Stimulated activated CD8-positive, alpha-beta memory T cell treated with anti-CD3 and anti-CD28 coated beads, Interleukin-12 subunit alpha, Interleukin-12 subunit beta, amount 100 ng/mL, for 1 hour (primary cell): ENCODE measurements at places on chromosomes 12 and 14.

DNA sequence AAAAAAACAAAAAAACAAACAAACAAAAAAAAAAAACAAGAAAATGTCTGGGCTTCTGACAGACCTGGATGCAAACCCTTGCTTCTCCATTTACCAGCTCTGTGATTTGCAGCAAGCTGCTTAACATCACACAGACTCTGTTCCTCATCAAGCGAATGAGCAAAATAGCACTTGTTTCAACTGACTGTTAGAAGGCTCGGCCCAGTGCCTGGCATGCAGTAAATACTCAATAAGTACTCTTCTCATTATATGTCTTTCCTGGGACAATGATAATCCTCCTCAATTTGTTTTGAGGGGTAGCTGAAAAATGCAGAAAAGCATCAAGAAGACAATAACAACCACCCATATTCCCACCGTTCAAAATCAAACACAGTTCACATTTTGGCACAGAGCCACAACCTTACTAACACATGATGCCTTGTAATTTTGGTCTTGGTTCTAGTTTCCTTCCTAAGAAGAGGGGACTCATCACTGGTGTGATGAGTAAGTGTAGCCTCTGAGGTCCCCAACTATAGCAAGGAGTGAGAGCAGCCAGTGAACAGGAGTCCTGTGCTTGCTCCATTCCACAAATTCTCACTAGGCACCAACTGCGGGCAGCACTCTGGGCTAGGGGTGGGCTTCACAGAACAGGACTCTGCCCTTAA is 60.4 kb downstream of the TTC7B start:
- no peak for DNase-seq

DNA sequence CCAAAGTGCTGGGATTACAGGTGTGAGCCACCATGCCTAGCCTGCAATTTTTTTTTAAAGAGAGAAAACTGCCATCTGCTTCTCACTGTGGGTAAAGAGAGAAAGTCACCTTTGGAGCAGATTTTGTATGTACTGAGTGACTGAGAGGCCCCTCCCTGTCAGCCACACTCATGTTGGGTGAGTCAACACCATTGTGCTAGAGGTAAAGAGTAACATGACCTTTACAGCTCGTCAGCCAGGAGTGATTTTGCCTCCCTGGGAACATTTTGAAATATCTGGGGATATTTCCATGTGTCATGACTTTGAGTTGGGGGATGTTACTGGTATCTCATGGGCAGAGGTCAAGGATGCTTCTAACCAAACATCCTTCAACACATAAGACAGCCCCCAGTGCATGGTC is 115.2 kb downstream of the KSR2 start:
- DNase-seq = no peak

- no peak for DNase-seq
Observed at GRCh38 chr12:2009623-2010022, 5.4 kb upstream of the DCP1B start.

GRCh38 chr12:120100630-120101029 is 15.9 kb downstream of the RAB35 start:
- no peak for DNase-seq

DNA sequence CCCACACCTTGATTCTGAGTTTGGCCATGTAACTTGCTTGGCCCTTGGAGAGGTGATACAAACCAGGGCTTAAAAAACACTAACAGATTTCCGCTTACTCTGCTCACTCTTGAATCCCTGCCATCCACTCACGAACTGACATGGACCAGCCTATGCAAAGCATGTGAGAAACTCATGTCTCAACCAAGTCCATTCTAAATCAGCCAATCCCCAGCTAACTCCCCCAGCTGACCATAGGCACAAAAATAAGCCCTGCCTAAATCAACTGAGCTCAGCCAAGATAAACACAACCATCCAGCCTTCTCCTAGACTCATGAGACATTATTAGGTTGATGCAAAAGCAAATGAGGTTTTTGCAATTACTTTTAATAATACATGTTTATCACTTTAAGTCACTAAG is 353.9 kb upstream of the TBX3 start:
- no peak for DNase-seq

GRCh38 chr12:84911271-84912197 is 1.1 kb downstream of the SLC6A15 start:
- no peak for DNase-seq

GRCh38 chr14:85482552-85482951 is 47.4 kb upstream of the FLRT2 start:
- DNase-seq = no peak

- no peak for DNase-seq
Observed at GRCh38 chr14:65949711-65950516, 536.3 kb upstream of the CCDC196 start.

DNA sequence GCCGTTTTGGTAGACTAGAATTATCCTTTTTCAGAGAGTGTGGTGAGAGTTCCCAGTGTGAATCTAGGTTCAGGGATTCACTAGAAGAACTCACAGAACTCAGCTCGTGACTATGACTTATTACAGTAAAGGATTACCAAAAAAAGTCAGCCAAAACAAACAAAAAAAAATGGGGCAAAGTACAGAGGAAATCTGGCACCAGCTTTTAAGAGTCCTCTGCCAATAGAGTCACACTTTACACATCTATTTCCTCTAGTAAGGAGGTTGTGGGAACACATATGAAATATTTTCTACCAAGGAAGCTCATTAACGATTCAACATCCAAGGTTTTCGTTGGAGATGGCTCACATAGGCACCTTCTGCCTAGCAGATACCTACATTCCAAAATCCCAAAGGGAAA is 28.2 kb downstream of the TSPAN19 start:
- no peak for DNase-seq

- no peak for DNase-seq
Observed at GRCh38 chr14:99426265-99426664, 54.4 kb downstream of the SETD3 start.

DNA sequence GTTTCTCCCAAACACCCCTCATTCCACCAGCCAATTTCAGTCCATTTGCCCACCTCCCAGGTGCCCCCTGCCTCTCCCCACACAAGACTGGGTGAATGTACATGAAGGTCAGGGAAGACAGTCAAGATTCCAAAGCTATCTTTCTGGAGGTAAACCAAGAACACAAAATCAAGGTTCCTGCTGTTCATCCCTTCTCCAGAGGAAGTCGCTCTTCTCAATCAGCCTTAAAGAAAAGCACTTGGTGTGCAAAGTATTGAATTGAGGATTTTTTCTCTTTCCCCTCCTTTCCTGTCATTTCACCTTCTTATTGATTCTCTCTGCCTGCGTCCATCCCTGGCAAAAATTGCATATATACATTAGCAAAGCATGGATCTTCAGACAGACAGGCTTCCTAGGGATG is 4.5 kb downstream of the GRIN2B start:
- no peak for DNase-seq

GRCh38 chr12:40342010-40342409 is 117.2 kb downstream of the LRRK2 start:
- DNase-seq = no peak

GRCh38 chr12:122517877-122518276 is 8.9 kb downstream of the RSRC2 start:
- DNase-seq = no peak

DNA sequence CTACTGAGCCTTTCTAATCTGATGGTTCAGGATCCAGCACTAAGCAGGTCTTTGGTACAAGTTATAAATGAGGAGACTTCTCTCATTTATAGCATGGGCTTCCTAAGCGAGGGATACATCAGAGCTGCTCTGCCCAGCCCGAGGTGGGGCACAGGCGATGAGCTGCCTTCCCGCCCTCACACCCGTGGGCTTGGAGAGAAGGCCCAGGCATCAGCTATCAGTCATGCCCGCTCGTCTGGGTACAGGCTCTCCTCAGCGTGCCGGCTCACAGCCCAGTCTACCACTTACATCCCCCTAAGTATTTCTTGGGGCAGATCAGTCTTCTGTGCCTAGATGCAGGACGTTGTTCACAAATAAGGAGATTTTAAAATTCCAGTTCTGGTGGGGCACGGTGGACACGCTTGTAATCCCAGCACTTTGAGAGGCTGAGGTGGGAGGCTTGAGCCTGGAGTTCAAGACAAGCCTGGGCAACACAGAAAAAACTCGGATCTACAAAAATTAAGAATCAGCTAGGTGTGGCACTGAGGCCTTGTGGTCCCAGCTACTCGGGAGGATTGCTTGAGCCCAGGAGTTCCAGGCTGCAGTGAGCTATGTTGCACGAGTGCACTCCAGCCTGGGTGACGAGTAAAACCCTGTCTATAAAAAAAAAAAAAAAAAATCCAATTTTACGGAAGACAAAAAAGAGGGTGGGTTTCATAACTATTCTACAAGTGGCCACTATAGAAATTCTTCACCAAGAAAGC is 57.0 kb downstream of the CCDC88C start:
- DNase-seq = no peak

GRCh38 chr14:99769123-99769522 is 24.1 kb upstream of the EML1 start:
- DNase-seq = no peak

DNA sequence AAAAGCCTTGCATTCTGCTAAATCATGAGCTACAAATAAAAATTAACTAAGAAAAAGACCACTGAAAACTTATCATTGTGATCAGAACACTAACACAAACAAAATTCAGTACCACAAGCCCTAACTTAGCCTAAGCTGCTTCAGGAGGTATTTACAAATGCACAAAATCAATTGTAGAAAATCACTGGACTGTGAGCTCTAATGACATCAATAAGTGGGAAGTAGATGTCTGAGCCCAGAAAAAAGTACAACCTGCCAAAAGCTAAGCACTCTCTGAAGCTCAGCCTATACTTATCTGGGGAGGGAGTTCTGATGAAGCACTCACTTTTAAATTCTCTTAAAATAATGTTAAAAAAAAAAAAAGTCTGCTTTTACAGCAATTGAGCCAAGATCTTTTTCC is 92.9 kb downstream of the SLCO1B1 start:
- DNase-seq = no peak

GRCh38 chr12:109721276-109721675 is 7.7 kb downstream of the FAM222A start:
- DNase-seq = no peak

- no peak for DNase-seq
Observed at GRCh38 chr12:103198499-103198898, 241.0 kb downstream of the ASCL1 start.

DNA sequence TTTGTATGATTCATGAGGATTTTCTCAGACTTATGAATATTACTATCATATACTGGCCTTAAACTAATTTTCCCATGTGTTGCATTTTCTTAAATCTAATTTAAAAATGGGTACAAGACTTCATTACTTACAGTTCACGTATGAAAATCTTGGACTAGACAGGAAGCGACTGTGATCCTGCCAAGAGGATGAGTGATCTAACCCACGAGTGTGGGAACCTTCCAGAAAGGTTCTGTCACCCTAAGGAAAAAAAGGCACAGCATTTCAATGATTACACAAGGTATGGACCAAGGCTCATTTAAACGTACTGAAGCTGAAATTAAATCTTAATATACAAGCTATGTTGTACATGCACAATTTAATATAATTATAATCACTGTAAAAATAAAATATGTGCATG is 293.5 kb upstream of the DIO2 start:
- DNase-seq = no peak

- no peak for DNase-seq
Observed at GRCh38 chr12:125092108-125092871, 27.1 kb downstream of the AACS start.

- no peak for DNase-seq
Observed at GRCh38 chr14:63032076-63032475, 13.2 kb downstream of the KCNH5 start.

- no peak for DNase-seq
Observed at GRCh38 chr14:74348241-74348734, at the start of gene VRTN. TSS of gene VRTN (plus strand) at chr14:74348471. CDS start at chr14:74356784, 8,313 bp downstream.

GRCh38 chr14:67487937-67488893 is at the start of gene TMEM229B:
TSS of gene TMEM229B (minus strand) at chr14:67488721. CDS start at chr14:67473923, 14,798 bp downstream.
- peak; percentile 48 for DNase-seq

DNA sequence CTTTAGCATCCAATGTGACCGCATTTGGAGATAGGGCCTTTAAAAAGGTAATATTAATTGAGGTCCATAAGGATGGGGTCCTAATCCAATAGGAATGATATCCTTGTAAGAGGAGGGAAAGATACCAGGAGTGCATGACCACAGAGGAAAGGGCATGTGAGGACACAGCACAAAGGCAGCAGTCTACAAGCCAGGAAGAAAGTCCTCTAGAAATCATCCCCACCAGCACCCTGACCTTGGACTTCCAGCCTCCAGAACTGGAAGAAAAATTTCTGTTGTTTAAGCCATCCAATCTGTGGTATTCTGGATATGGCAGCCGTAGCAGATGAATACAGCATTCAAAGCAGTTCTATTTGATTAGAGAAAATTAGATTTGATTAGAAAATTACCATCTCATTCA is 145.4 kb downstream of the STXBP6 start:
- DNase-seq = no peak

DNA sequence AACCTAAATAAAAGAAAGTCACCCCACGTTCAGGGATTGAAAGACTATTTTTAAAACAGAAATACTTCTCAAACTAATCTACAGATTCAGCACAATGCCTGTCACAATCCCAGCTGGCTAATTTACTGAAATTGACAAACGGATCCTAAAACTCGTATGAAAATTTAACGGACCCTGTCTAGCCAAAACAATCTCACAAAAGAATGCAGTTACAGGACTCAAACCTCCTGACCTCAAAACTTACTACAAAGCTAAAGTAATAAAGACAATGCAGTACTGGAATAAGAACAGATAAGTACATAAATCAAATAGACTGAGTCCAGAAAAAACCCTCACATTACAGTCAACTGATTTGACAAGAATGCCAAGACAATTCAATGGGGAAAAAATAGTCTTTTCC is 48.8 kb downstream of the IPO8 start:
- no peak for DNase-seq

- DNase-seq = no peak
Observed at GRCh38 chr12:56759263-56759908, 3.7 kb upstream of the HSD17B6 start.

- DNase-seq = no peak
Observed at GRCh38 chr12:121775501-121775900, 18.0 kb downstream of the RHOF start.

DNA sequence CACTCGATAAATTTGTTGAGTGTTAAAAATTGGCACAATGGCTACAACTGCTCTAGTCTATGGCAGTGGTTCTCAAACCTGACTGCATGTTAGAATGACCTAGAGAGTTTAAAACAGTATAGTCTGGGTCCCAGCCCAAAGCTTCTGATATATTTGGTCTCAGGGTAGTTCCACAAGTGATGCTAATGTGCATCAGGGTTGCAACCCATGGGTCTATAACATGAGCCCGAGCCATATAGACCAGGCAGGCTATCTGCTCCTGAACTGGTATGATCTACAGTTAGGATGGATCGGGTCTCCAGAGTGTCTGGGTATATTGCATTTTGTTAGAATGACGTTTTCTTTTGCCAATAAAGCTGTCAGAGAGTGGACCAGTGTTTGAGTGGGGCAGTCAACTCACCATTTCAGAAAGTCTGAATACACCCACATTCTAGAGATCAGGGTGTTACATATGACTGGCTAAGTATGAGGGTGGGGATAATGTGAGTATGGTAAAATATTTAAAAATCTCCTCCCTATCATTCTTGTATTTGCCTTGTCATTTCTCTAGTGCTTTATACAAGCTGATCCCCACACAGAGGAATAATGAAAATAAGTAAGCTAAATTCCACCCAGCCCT is 80.9 kb downstream of the FRMD6 start:
- DNase-seq = no peak

- DNase-seq = no peak
Observed at GRCh38 chr14:86217523-86217922, 687.6 kb downstream of the FLRT2 start.
